ENCODE measurements at places on chromosomes 3 and 15. TPM values are rescaled to one million over a fixed set of nuclear protein-coding genes. Genes with fewer than 3 reads are reported as not detected.

The PRR23C gene
- not detected for total RNA-seq

- no peak for DNase-seq
- H3K4me1 ChIP-seq: no peaks in the 10 kb centered on the region
- H3K36me3 ChIP-seq: no peaks in the 10 kb centered on the region
- H3K4me3 ChIP-seq: no peak overlapping the region
- H3K27ac ChIP-seq: no peak overlapping the region
- H3K27me3 ChIP-seq: no peaks in the 10 kb centered on the region
Observed at GRCh38 chr3:12961007-12961696, 112.1 kb downstream of the IQSEC1 start.

DNA sequence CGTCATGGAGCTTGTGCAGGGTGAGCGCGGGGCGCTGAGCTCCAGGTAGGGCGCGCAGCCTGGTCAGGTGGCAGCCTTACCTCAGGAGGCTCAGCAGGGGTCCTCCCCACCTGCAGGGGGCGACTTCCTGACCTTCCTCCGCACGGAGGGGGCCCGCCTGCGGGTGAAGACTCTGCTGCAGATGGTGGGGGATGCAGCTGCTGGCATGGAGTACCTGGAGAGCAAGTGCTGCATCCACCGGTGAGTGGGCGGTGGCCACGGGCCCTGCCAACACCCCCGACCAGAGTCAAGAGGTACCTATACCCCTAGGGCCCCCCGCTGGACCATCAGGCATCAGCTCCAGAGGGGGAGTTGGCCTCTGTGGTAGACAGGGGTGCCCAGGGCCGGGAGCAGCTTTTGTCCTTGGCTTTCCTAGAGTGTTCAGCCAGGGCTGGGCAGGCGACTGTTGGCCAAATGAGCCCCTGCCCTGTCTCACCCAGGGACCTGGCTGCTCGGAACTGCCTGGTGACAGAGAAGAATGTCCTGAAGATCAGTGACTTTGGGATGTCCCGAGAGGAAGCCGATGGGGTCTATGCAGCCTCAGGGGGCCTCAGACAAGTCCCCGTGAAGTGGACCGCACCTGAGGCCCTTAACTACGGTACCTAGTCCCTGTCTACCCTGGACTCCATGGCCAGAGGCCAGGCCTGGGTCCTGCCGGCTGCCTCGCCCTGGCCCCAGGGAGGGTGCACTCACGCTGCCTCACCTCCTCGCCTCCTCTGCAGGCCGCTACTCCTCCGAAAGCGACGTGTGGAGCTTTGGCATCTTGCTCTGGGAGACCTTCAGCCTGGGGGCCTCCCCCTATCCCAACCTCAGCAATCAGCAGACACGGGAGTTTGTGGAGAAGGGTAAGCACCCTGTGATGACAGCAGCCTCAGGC lies 9.1 kb downstream of the FES start:
- H3K27ac ChIP-seq: no peak overlapping the region
- no peaks in the 10 kb centered on the region for H3K27me3 ChIP-seq
- no peak for DNase-seq
- peaks cover 2% of the 10 kb centered on the region for H3K4me1 ChIP-seq

DNA sequence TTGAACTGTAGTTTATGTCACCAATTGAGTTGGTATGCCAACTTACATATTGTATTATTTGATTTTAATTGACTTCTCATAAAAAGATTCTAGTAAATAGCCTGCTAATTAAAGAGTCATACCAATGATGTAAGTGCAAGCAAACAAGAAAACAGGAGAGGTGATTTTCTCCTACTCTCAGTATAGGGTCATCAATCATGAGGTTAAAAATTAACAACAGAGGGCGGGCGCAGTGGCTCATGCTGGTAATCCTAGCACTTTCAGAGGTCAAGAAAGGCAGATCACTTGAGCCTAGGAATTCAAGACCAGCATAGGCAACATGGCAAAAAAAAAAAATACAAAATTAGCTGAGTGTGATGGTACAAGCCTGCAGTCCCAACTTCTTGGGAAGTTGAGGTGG lies 108.7 kb downstream of the MYO9A start:
- no peaks in the 10 kb centered on the region for H3K27me3 ChIP-seq
- H3K27ac ChIP-seq: no peak overlapping the region
- no peaks in the 10 kb centered on the region for H3K36me3 ChIP-seq
- no peak overlapping the region for H3K4me3 ChIP-seq

- H3K4me1 ChIP-seq: no peaks in the 10 kb centered on the region
- no peak overlapping the region for H3K27ac ChIP-seq
Observed at GRCh38 chr3:28334552-28334951, 14.0 kb upstream of the ZCWPW2 start.

- H3K27me3 ChIP-seq: no peaks in the 10 kb centered on the region
- no peak for DNase-seq
- no peak overlapping the region for H3K4me3 ChIP-seq
- H3K4me1 ChIP-seq: no peaks in the 10 kb centered on the region
Observed at GRCh38 chr3:81459733-81460132, 301.7 kb downstream of the GBE1 start.

- no peak overlapping the region for H3K27ac ChIP-seq
- H3K36me3 ChIP-seq: peaks cover 32% of the 10 kb centered on the region
- DNase-seq: no peak
- no peaks in the 10 kb centered on the region for H3K27me3 ChIP-seq
- H3K4me1 ChIP-seq: no peaks in the 10 kb centered on the region
- no peak overlapping the region for H3K4me3 ChIP-seq
Observed at GRCh38 chr15:84649706-84650105, 4.4 kb downstream of the WDR73 start.

The ADCY5 gene
- total RNA-seq: 18.5 TPM
